Activated effector memory CD4-positive, alpha-beta T cell treated with anti-CD3 and anti-CD28 coated beads, Interleukin-2, amount 50 U/mL, for 16 hours (primary cell): ENCODE measurements at places on chromosomes 1 and 21.

DNA sequence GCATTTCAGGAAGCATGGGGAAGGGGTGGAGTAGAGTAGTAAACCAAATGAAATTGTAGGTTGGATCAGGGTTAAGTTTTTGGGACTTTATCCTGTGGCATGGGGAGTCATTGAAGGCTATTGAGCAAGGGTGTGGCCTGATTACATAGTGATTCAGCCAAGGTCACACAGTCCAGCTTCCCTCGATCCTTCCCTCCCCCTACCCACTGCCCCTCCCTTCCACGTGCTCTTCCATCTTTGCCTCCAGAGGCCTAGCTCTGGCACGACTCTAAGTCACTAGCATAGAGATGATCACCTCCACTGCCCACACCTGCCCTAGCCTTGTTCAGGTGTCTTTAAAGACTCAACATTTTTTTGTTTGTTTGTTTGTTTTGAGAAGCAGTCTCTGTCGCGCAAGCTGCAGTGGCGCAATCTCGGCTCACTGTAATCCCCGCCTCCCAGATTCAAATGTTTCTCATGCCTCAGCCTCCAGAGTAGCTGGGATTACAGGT is 37.2 kb upstream of the SLC9A1 start:
- no peak for DNase-seq

DNA sequence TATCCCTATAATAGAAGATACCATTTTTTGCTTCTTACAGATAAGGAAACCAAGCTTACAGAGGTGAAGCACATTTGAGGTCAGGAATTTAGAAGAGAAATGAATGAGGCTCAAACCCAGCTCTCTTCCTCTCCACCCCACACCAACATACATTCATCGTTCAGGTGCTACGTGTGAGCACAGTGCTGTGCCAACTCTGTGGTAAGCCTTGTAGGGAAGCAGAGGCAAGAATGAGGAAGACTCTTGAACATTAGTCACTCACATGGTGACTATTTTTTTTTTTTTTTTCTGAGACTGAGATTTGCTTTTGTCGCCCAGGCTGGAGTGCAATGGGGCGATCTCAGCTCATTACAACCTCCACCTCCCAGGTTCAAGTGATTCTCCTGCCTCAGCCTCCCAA is 314.0 kb downstream of the NTNG1 start:
- no peak for DNase-seq

- no peak for DNase-seq
Measured at GRCh38 chr1:228873709-228874108, 138.4 kb downstream of the RHOU start.

DNA sequence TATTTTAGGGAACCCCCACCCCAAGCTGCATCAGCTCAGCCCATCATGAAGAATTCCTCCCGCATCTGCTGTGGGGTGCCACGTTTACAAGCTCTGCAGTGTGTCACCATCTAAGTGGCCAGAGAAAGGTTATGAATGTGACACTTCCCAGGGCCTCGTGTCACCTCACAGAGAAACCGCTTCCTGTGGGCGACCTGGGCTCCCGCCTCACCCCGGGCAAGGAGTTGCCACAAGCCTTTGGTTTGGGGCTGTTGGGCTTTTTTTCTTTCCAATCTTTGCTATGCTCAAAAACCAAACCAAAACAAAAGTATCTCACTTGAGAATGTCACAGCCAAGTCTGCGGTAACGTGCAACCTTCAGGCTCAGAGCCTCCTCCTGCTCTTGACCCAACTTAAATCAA is 82.1 kb upstream of the ARHGEF16 start:
- no peak for DNase-seq

GRCh38 chr1:182229921-182230491 is 161.6 kb downstream of the GLUL start:
- DNase-seq = no peak

DNA sequence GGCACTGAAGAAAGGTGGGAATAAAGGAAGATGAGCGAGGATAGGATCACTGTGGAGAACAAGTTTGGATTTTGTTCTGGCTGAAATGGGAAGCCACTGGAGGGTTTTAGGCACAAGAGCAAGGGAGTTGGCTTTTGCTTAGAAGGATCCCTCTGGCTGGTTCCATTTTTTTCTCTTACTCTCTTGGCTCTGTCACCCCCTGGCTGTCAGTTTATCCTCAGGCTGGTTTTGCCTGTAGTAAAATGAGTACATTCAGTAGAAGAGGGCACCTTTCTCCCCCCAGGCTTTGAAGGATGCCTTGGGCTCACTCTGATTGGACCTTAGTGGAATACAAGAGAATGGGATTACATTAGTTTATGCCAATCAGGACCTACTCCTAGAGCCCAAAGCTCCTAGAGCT is 17.1 kb downstream of the CACHD1 start:
- no peak for DNase-seq

DNA sequence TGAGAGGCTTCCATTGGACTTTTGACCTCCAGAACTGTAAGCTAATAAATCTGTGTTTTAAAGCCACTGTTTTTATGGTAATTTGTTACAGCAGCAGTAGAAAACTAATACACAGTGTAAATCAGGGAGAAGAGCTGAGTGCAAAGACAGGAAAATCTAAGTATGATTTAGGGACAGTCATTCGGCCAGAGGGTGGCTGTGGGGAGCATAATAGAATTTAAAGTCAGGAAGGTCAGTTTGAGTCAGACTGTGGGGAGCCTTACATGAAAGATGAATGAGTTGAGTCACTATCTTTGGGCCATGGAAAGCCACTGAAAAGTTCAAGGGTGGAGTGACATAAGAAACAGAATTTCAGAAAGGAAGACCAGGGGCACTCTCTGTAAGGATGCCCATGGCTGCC is 52.4 kb upstream of the SSX2IP start:
- no peak for DNase-seq
